ENCODE measurements at places on chromosomes 7 and 10. TPM values are rescaled to one million over a fixed set of nuclear protein-coding genes. Genes with fewer than 3 reads are reported as not detected.

The SPDYE8 gene
- not detected for total RNA-seq

The ATAD1 gene
- total RNA-seq, result 59.5 TPM

The EN2 gene
- total RNA-seq, result 1.7 TPM

The SCIN gene
- 1.7 TPM for total RNA-seq

The GPR15LG gene
- total RNA-seq, result not detected
